Heart right ventricle (tissue), 16 donors: ENCODE measurements at places on chromosomes 4 and X. TPM values are rescaled to one million over a fixed set of nuclear protein-coding genes. Genes with fewer than 3 reads are reported as not detected.
A peak's percentile ranks its signal among the peaks of the same experiment; 100 is the strongest.

DNA sequence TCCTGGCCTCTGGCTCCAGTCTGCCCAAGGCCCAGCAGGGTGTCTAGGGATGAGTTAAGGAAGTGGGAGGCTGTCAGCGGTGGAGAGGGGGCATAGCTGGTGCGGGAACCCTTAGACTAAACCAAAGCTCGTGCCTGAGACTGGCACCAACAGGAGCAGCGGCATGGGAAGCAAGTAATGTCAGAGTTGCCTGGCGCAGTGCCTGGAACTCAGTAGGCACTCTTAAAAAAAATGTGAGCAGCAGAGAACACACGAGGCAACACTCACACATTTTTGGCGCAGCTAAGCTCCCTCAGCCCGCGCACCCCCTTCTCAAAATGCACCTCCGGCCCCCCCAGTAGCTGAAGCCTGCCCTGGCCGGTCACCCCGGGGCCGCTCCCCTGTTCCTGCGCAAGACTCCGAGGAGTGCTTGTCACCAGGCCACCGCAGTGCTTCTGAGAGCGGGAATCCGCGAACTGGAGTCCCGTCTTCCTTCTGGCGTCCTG is 583 bp downstream of the GABRE start:
- H3K27ac ChIP-seq: peak overlapping the region; percentile 86
- H3K27me3 ChIP-seq: no peaks in the 10 kb centered on the region
- peak overlapping the region; percentile 35 for H3K4me3 ChIP-seq
- H3K4me1 ChIP-seq: no peaks in the 10 kb centered on the region
- peak; percentile 38 for DNase-seq

- no peak overlapping the region for H3K27ac ChIP-seq
- no peak for DNase-seq
- H3K36me3 ChIP-seq: no peaks in the 10 kb centered on the region
Measured at GRCh38 chr4:137861682-137862081, 329.4 kb upstream of the PCDH18 start.

DNA sequence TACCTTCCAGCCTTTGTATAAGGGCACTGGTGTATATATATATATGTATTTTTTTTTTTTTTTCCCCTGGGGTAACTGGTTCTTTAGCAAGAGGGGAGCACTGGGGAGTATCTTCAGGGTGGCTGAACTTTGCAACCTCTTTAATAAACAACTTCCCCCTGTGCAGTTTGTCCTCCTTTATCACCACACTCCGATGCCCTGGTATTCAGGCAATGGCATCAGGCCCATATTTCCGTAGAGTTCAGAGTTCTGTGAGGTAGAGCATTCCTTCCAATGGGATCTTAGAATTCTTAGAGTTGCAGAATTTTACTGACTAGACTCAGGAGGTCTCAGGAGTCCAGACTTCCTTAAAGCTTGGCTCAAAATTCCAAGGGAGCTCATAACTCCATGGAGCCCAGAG is 24.6 kb downstream of the NYX start:
- no peak overlapping the region for H3K27ac ChIP-seq
- DNase-seq: no peak
- H3K36me3 ChIP-seq: no peaks in the 10 kb centered on the region
- H3K4me1 ChIP-seq: no peaks in the 10 kb centered on the region
- no peak overlapping the region for H3K4me3 ChIP-seq

- H3K4me1 ChIP-seq: no peaks in the 10 kb centered on the region
- H3K4me3 ChIP-seq: no peak overlapping the region
- no peaks in the 10 kb centered on the region for H3K27me3 ChIP-seq
- no peak overlapping the region for H3K27ac ChIP-seq
- no peak for DNase-seq
Measured at GRCh38 chr4:166458756-166459155, 585.7 kb downstream of the TLL1 start.

- no peaks in the 10 kb centered on the region for H3K36me3 ChIP-seq
- H3K27me3 ChIP-seq: no peaks in the 10 kb centered on the region
- H3K4me1 ChIP-seq: peaks cover 20% of the 10 kb centered on the region
- no peak for DNase-seq
- peak overlapping the region; percentile 83 for H3K27ac ChIP-seq
Measured at GRCh38 chr4:141131723-141132071, 1.6 kb downstream of the RNF150 start.

GRCh38 chrX:71292669-71293365 is 8.7 kb upstream of the ITGB1BP2 start:
- H3K4me3 ChIP-seq: no peak overlapping the region
- no peak overlapping the region for H3K27ac ChIP-seq
- H3K4me1 ChIP-seq: no peaks in the 10 kb centered on the region

- no peak for DNase-seq
- H3K4me3 ChIP-seq: peak within 1 kb of the TSS; percentile 79
- peak within 1 kb of the TSS; percentile 91 for H3K27ac ChIP-seq
- no peaks in the 10 kb centered on the region for H3K36me3 ChIP-seq
- peaks cover 18% of the 10 kb centered on the region for H3K4me1 ChIP-seq
Measured at GRCh38 chrX:53422861-53423306, at the start of gene RIBC1. Gene RIBC1 (plus strand): TSS chrX:53422873. CDS start chrX:53426277, 3,404 bp downstream.

- peak; percentile 11 for DNase-seq
- no peak overlapping the region for H3K4me3 ChIP-seq
- no peaks in the 10 kb centered on the region for H3K27me3 ChIP-seq
- H3K4me1 ChIP-seq: peaks cover 18% of the 10 kb centered on the region
Measured at GRCh38 chr4:106369456-106370060, 980 bp upstream of the GIMD1 start.

DNA sequence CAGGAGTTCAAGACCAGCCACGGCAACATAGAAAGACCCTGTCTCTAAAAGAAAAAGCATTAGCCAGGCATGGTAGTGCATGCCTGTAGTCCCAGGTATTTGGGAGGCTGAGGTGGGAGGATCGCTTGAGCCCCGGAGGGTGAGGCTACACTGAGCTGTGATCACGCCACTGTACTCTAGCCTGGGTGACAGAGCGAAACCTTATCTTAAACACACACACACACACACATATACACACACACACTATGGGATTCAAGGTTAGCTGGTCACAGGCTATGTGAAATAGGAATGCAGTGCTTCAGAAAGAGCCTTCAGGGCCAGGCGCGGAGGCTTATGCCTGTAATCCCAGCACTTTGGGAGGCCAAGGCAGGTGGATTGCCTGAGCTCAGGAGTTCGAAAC is 23.5 kb downstream of the NLGN3 start:
- H3K36me3 ChIP-seq: no peaks in the 10 kb centered on the region
- no peak for DNase-seq
- no peak overlapping the region for H3K27ac ChIP-seq
- no peaks in the 10 kb centered on the region for H3K4me1 ChIP-seq
- H3K27me3 ChIP-seq: peaks cover 10% of the 10 kb centered on the region

DNA sequence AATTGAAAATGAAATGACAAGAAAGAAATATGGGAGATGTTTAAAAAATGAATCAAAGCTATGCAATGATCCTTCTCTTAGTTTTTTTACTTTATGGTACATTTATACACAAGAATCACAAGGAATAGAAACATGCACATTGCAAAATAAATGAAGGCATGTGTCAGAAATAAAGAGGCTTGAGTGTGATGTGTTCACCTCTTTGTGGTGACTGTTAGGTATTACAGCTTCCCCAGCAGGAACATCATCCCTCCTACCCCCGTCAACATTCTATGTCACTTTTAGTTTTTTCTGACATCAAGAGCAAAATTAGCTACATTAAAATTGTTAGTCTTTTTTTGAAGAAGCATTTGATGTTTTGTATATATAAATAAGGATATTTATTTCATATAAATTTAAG is 214.8 kb downstream of the SLC4A4 start:
- no peaks in the 10 kb centered on the region for H3K36me3 ChIP-seq
- H3K4me1 ChIP-seq: no peaks in the 10 kb centered on the region
- no peak overlapping the region for H3K27ac ChIP-seq
- DNase-seq: no peak
- no peaks in the 10 kb centered on the region for H3K27me3 ChIP-seq

GRCh38 chr4:155632310-155632840 is 34.3 kb upstream of the GUCY1A1 start:
- no peak overlapping the region for H3K27ac ChIP-seq
- H3K36me3 ChIP-seq: no peaks in the 10 kb centered on the region
- DNase-seq: no peak
- H3K27me3 ChIP-seq: no peaks in the 10 kb centered on the region
- no peaks in the 10 kb centered on the region for H3K4me1 ChIP-seq

GRCh38 chrX:150846130-150846529 is 52.3 kb downstream of the CD99L2 start:
- no peak overlapping the region for H3K27ac ChIP-seq
- no peak overlapping the region for H3K4me3 ChIP-seq
- H3K36me3 ChIP-seq: no peaks in the 10 kb centered on the region
- DNase-seq: no peak
- H3K27me3 ChIP-seq: no peaks in the 10 kb centered on the region

DNA sequence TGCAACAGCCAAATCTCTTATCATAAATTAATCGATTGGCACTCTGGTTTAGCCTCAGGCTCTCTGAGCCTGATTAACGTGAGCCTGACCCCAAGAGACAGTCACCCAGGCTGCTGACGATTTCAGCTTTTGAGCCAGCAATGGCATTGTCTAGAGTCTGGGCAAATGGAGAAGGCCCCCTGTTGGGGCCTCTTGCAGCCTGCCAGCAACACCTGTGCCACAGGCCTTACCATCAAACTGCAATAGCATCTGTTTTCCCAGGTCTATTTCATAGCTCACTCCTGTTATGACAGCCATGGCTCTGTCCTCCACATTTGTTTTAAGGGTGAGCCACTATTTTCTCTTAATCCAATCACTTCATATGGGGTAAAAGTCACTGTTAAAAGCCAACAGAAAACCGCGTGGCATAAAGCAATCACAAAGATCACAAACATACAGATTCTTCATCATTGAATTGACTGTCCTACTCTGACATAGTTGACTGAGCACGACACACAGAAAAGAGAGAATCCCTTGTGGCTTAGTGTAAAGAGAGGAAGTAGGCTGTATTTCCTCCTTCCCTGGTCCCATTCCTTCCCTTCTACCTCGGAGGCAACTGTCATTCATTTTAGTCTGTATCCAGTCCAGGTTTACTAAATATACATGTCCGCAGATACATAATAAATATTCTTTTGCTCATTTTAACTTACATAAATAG is 47.8 kb downstream of the SLC9A7 start:
- no peak overlapping the region for H3K27ac ChIP-seq
- no peaks in the 10 kb centered on the region for H3K4me1 ChIP-seq
- no peaks in the 10 kb centered on the region for H3K27me3 ChIP-seq
- no peak for DNase-seq

GRCh38 chr4:29540439-29541102 is 1179.6 kb upstream of the PCDH7 start:
- H3K36me3 ChIP-seq: no peaks in the 10 kb centered on the region
- no peak for DNase-seq
- no peak overlapping the region for H3K27ac ChIP-seq
- no peaks in the 10 kb centered on the region for H3K4me1 ChIP-seq
- no peak overlapping the region for H3K4me3 ChIP-seq
- H3K27me3 ChIP-seq: no peaks in the 10 kb centered on the region

DNA sequence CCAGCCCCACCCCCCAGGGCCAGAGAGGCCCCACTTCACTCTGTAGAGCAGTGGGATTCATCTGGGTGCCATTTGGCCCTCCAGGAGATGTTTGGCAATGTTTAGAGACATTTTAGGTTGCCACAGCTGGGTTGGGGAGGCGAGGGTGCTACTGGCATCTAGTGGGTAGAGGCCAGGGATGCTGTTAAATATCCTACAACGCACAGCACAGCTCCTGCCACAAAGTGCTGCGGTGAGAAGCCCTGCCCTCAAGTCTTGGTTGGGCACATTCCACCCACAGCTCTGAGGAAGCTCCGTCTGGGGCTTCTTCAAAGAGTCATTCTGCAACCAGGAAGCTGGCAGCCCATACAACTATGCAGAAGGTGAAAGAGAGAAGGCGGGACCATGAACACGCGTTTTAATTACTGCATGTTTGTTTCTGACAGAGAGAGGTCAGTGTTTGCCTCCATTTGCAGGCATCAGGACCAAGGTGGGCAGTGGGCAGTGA is 48.1 kb upstream of the FAM9C start:
- no peak overlapping the region for H3K27ac ChIP-seq
- peaks cover 31% of the 10 kb centered on the region for H3K4me1 ChIP-seq
- DNase-seq: no peak
- no peak overlapping the region for H3K4me3 ChIP-seq
- no peaks in the 10 kb centered on the region for H3K36me3 ChIP-seq

DNA sequence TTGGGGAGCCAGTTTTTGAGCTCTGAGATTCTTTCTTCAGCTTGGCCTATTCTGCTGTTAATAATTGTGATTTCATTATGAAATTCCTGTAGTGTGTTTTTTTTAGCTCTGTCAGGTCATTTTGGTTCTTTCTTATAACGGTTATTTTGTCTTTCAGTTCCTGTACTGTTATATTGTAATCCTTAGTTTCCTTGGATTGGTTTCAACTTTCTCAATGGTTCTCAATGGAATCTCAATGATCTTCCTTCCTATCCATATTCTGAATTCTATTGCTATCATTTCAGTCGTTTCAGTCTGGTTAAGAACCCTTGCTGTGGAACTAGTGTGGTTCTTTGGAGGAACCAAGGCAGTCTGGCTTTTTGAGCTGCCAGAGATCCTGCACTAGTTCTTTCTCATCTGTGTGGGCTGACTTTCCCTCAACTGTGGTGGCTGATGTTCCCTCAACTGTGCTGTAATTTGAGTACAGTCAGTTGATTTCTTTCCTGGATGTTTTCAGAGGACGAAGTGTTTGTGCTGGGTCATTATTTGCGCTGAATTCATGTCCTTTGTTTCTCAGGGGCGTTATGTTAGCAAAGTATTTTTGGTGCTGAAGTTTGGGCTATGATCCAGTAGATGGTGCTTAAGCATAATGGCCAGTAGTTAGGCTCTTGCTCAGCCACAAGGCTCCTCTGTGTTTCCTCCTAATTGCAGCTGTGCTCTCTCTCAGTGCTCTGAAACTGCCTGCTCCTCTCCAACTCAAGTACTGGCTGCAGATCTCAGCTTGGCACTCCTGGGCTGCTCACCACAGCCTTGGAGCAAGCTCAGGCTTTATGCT is 27.5 kb downstream of the ENPEP start:
- H3K27ac ChIP-seq: no peak overlapping the region
- DNase-seq: no peak
- H3K36me3 ChIP-seq: no peaks in the 10 kb centered on the region
- no peak overlapping the region for H3K4me3 ChIP-seq
- H3K4me1 ChIP-seq: no peaks in the 10 kb centered on the region
- H3K27me3 ChIP-seq: no peaks in the 10 kb centered on the region

- no peaks in the 10 kb centered on the region for H3K36me3 ChIP-seq
- peak overlapping the region; percentile 69 for H3K4me3 ChIP-seq
- no peaks in the 10 kb centered on the region for H3K27me3 ChIP-seq
Measured at GRCh38 chrX:71067712-71068043, 456 bp downstream of the SNX12 start.

- no peaks in the 10 kb centered on the region for H3K27me3 ChIP-seq
- no peak overlapping the region for H3K4me3 ChIP-seq
- no peak overlapping the region for H3K27ac ChIP-seq
- H3K36me3 ChIP-seq: no peaks in the 10 kb centered on the region
- H3K4me1 ChIP-seq: no peaks in the 10 kb centered on the region
Measured at GRCh38 chr4:100361336-100361735, 156.5 kb downstream of the EMCN start.

- no peaks in the 10 kb centered on the region for H3K27me3 ChIP-seq
- no peak for DNase-seq
- peak within 1 kb of the TSS; percentile 50 for H3K4me3 ChIP-seq
- peak within 1 kb of the TSS; percentile 91 for H3K27ac ChIP-seq
Measured at GRCh38 chrX:49171752-49172279, at the start of gene PLP2. Gene PLP2 (plus strand): TSS chrX:49171898. CDS start chrX:49172001, 103 bp downstream.

Gene BGN
- polyA plus RNA-seq: 116 TPM

Gene UGT2B7
- polyA plus RNA-seq: not detected

Gene DYNLT3
- polyA plus RNA-seq: 22.6 TPM

Gene CT47A1
- polyA plus RNA-seq: not detected

Gene CPLX1
- polyA plus RNA-seq: 2.1 TPM

Gene TMSB15A
- 0.51 TPM for polyA plus RNA-seq

Gene F8A1
- polyA plus RNA-seq: 41.5 TPM

Gene JADE1
- 25.5 TPM for polyA plus RNA-seq

Gene RS1
- not detected for polyA plus RNA-seq

Gene NBDY
- polyA plus RNA-seq: 29.1 TPM

Gene STK32B
- polyA plus RNA-seq: 0.29 TPM

Gene ASB12
- polyA plus RNA-seq: 1.9 TPM
